Thymus (tissue), 14 donors: ENCODE measurements at places on chromosomes 6 and 20.

- no peak for DNase-seq
Observed at GRCh38 chr6:43475516-43475915, 1.9 kb upstream of the TJAP1 start.

DNA sequence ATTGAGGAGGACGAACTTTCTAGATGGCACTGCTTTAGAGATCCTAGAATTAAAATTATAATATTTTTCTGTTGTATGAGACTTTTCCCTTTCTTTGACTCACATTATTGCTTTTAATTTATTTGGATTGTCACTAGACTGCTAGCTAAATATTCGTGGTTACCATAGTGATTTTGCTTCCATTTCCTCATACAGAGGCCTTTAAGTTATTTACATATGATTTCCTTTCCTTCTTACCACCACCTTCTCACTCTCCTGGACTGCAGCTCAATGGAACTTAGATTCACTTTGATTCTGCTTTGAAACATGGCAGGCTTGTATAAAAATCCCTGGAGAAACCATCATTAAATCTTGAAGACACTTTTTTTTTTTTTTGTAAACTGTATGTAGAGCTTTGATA lies 222.9 kb downstream of the LAMA2 start:
- DNase-seq, result no peak

- no peak for DNase-seq
Observed at GRCh38 chr6:169847901-169848311, 96.5 kb downstream of the ERMARD start.

- DNase-seq, result no peak
Observed at GRCh38 chr20:4227085-4227821, 211.9 kb upstream of the RNF24 start.

DNA sequence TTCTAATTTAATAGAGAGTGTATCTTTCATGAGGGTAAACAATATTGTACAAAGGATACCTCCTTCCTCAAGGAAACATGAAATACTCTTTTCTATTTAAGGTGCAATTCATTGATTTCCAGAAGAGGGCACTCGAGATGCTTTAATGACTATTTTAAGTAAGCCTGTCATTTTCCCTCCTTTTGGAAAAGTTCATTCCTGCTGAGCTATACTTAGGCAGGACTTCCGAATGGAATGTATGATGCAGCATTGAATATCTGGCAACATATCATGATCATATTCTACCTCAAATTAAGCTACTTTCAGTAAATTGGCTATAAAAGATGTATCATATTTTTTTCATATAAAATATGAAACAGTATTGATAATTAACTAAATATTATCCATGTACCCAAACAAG lies 5.0 kb downstream of the DST start:
- DNase-seq, result no peak

DNA sequence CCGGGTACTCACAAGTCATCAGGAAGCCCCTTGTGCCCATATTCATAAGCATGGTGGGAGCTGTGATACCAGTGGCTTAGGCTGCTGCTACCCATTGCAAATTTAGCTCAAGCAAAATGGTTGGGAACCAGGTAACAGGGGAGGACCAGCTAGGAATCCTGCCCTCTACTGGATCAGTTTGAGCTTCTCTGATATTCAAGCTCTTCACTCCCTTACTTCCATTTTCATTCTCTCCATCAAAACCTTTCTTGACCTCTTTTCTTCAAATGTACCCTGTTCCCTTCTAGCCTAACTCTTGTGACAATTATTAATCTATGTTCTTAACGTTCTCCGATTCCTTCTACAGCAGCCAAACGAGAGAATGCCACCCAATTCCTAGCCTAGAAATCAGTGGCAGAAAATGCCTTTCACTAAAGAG lies 9.7 kb downstream of the NOL7 start:
- DNase-seq, result peak; percentile 17

- no peak for DNase-seq
Observed at GRCh38 chr6:109393886-109394281, 11.6 kb upstream of the CD164 start.

- no peak for DNase-seq
Observed at GRCh38 chr20:62087632-62088031, 22.0 kb upstream of the TAF4 start.

DNA sequence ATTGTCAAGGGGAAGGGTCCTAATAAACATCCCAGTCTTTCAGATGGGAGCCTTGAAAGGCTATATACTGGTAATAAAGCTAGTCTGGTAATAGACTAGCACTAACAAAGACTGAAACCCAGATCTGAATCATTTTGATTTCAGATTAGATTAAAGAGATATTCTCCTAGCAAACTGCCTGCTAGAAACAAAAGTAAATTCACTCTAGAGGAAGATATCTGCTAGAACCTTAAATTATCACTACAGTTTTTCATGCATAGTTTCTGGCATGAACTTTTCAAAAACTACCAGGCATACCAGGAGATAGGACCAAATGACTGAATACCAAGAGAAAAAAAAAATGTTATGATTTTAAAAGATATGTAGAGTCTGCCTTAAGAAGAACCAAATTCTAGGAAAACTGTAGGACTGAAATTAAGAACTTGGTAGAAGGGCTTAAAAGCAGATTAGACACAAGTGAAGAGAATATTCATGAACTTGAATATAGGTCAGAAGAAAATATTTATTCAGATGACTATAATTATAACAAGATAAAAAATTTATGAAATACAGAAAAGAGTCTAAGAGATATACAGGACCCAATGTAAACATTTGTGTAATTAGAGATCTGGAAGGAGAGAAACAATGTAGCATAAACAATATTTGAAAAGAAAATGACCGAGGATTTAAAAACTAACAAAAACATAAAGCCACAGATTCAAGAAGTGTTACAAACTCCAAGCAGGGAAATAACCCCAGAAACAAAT lies 141.6 kb downstream of the FOXO3 start:
- no peak for DNase-seq

DNA sequence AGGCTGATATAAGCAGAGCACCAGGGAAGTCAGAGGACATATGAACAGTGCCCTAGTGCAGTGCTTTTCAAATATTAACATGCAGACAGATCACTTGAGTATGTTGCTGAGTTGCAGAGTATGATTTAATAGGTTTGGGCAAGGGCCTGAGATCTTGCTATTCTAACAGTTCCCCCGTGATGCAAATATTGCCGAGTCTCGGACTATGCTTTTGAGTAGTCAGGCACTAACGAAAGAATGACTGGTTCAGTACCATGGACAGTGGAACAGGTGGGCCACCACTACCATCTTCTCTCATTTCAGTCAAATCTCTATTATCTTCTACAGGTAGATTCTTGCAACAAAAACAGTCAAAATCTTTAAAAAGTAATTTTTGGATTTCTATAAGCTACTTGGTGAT lies 3.7 kb upstream of the TMEM200A start:
- DNase-seq, result no peak
